A549 (cell line): ENCODE measurements at places on chromosomes 6 and 20. TPM values are rescaled to one million over a fixed set of nuclear protein-coding genes. Genes with fewer than 3 reads are reported as not detected.

The NMBR gene
- not detected in 3 replicates for polyA plus RNA-seq

The CST2 gene
- polyA plus RNA-seq: 0.13 TPM in 1 of 3 replicates, not detected in the others

The RAB44 gene
- 0.05 to 0.11 TPM (median 0.09 TPM) in 3 replicates for polyA plus RNA-seq

The CRIP3 gene
- polyA plus RNA-seq: 2.1 to 2.8 TPM (median 2.4 TPM) in 3 replicates

The MUC21 gene
- polyA plus RNA-seq: not detected in 3 replicates

The NKX2-4 gene
- polyA plus RNA-seq: not detected in 3 replicates

The TGM3 gene
- polyA plus RNA-seq: 0.03 TPM in 1 of 3 replicates, not detected in the others

The RAE1 gene
- 54.7 to 61.4 TPM (median 55.7 TPM) in 3 replicates for polyA plus RNA-seq

The CRISP2 gene
- polyA plus RNA-seq: not detected in 3 replicates

The FAM83C gene
- polyA plus RNA-seq: 0.03 TPM in 1 of 3 replicates, not detected in the others

The COL12A1 gene
- polyA plus RNA-seq: 5.6 to 7.5 TPM (median 6.3 TPM) in 3 replicates

The OR12D3 gene
- not detected in 3 replicates for polyA plus RNA-seq

The WFDC10B gene
- polyA plus RNA-seq: not detected in 3 replicates

The MAP3K7 gene
- 12.6 to 14.0 TPM (median 13.7 TPM) in 3 replicates for polyA plus RNA-seq

The SSTR4 gene
- 0.08 TPM in 2 of 3 replicates, not detected in the other for polyA plus RNA-seq

The E2F3 gene
- polyA plus RNA-seq: 14.0 to 15.5 TPM (median 14.4 TPM) in 3 replicates

The SLC44A4 gene
- not detected in 3 replicates for polyA plus RNA-seq

The PDYN gene
- polyA plus RNA-seq: 0.04 TPM in 1 of 3 replicates, not detected in the others

The HINT3 gene
- polyA plus RNA-seq: 13.0 to 13.8 TPM (median 13.5 TPM) in 3 replicates

The GHRH gene
- not detected in 3 replicates for polyA plus RNA-seq

The MEP1A gene
- not detected in 3 replicates for polyA plus RNA-seq

The CLPSL2 gene
- polyA plus RNA-seq: 0.37 to 0.38 TPM in 2 of 3 replicates, not detected in the other

The SLPI gene
- polyA plus RNA-seq: 3.7 to 4.5 TPM (median 3.7 TPM) in 3 replicates

The SPATA25 gene
- polyA plus RNA-seq: 0.59 to 1.3 TPM (median 0.77 TPM) in 3 replicates

The PRDM1 gene
- 2.5 to 3.0 TPM (median 2.6 TPM) in 3 replicates for polyA plus RNA-seq

The CBFA2T2 gene
- 5.2 to 6.8 TPM (median 6.7 TPM) in 3 replicates for polyA plus RNA-seq

The WFDC5 gene
- not detected in 3 replicates for polyA plus RNA-seq

The PAX1 gene
- polyA plus RNA-seq: not detected in 3 replicates

The SLC23A2 gene
- polyA plus RNA-seq: 11.3 to 13.1 TPM (median 12.4 TPM) in 3 replicates

The MROH8 gene
- polyA plus RNA-seq: 1.3 to 1.8 TPM (median 1.4 TPM) in 3 replicates

The SLC2A10 gene
- not detected in 3 replicates for polyA plus RNA-seq

The COL11A2 gene
- 0.93 to 1.3 TPM (median 1.1 TPM) in 3 replicates for polyA plus RNA-seq

The SEL1L2 gene
- polyA plus RNA-seq: not detected in 3 replicates
